Activated CD8-positive, alpha-beta memory T cell treated with anti-CD3 and anti-CD28 coated beads, Interleukin-2, amount 10 ng/mL, durations not matched to agents 7 days and 5 days (primary cell): ENCODE measurements at places on chromosomes 6 and 20. TPM values are rescaled to one million over a fixed set of nuclear protein-coding genes. Genes with fewer than 3 reads are reported as not detected.

- DNase-seq, result no peak
- no peaks in the 10 kb centered on the region for H3K36me3 ChIP-seq
- no peaks in the 10 kb centered on the region for H3K4me1 ChIP-seq
Observed at GRCh38 chr6:157779705-157780604, 43.1 kb upstream of the SNX9 start.

GLP1R gene
- not detected for total RNA-seq

DNA sequence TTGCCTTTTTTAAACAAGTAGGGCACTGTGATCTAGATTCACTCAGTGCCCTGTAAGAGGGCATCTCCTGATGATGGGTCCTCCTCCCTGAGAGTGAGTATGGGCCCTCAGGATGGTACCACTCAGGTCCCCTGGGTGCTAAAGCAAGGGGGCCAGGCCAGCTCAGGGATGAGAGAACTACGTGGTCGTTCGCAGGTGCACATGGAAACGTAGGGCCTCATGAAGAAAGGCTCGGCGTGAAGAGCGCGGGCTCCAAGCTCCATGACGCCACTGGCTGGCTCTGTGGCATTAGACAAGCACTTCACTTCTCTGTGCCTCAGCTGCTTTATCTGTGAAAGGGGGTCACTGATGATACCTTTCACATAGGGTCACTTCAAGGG lies 50.7 kb downstream of the SYNJ2 start:
- peaks cover 56% of the 10 kb centered on the region for H3K36me3 ChIP-seq
- DNase-seq, result no peak
- no peaks in the 10 kb centered on the region for H3K27me3 ChIP-seq

DNA sequence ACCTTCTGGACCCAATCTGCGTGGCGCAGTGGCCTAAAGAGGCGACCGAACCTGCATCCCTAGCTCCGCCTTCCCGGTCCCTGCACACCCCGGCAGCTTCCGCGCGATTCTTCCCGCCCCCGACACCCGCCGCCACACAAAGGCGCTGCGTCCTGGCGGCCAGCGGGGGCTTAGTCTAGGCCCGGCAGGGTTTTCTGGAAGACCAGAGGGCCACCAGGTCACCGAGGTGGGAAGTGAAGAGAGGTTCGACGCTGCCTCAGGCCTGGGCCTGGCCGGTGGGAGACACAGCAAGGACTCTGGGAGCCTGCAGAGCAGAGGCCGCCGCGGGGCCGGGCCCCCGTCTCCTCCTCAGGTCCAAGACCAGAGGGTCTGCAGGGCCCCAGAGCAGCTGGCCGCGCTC lies 154.9 kb downstream of the OR2B2 start:
- H3K27ac ChIP-seq, result peak overlapping the region; percentile 61
- DNase-seq, result peak; percentile 69
- peaks cover 6% of the 10 kb centered on the region for H3K27me3 ChIP-seq
- peaks cover 42% of the 10 kb centered on the region for H3K4me1 ChIP-seq

DNA sequence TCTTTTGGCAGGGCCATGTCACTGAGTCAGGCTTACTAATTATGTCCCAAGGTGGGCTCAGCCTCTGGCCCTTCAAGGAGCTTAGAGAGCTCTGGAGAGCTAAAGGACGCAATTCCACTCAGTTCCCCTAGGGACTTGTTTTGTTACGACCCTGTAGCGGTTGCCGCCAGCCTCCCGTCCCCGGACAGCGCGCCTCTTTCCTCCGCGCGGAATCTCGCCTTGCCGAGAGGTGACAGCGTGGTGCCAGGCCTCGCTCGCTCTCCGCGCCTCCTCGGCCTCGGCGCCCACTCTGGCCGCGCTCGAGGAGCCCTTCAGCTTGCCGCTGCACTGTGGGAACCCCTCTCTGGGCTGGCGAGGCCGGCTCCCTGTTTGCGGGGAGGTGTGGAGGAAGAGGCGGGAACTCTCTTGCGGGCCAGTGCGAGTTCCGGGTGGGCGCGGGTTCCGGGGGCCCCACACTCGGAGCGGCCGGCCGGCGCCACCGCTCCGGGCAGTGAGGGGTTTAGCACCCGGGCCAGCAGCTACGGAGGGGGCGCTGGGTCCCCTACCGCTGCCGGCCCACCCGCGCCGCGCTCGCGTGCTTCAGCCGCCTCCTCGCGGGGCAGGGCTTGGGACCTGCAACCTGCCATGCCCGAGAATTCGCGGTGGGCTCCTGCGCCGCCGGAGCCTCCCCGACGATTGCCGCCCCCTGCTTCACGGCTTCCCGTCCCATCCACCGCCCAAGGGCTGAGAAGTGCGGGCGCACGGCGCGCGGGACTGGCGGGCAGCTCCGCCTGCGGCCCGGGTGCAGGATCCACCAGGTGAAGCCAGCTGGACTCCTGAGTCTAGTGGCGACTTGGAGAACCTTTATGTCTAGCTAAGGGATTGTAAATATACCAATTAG lies 9.9 kb upstream of the ZNF311 start:
- H3K4me3 ChIP-seq, result peak overlapping the region; percentile 82
- H3K36me3 ChIP-seq, result peaks cover 2% of the 10 kb centered on the region
- peaks cover 23% of the 10 kb centered on the region for H3K4me1 ChIP-seq
- no peak for DNase-seq
- H3K27ac ChIP-seq, result no peak overlapping the region

UBE2V1 gene
- 140 TPM for total RNA-seq

- no peak for DNase-seq
- peaks cover 19% of the 10 kb centered on the region for H3K36me3 ChIP-seq
- H3K27me3 ChIP-seq, result no peaks in the 10 kb centered on the region
- peak overlapping the region; percentile 59 for H3K27ac ChIP-seq
- H3K4me1 ChIP-seq, result peaks cover 81% of the 10 kb centered on the region
- no peak overlapping the region for H3K4me3 ChIP-seq
Observed at GRCh38 chr6:12048609-12049008, 36.5 kb downstream of the HIVEP1 start.
